Activated CD8-positive, alpha-beta memory T cell treated with anti-CD3 and anti-CD28 coated beads, Interleukin-2, amount 10 ng/mL, durations not matched to agents 7 days and 5 days (primary cell): ENCODE measurements at places on chromosomes 16 and 17. TPM values are rescaled to one million over a fixed set of nuclear protein-coding genes. Genes with fewer than 3 reads are reported as not detected.

GRCh38 chr17:78324391-78325075, 35.3 kb downstream of the SOCS3 start:
- no peak overlapping the region for H3K27ac ChIP-seq
- peaks cover 9% of the 10 kb centered on the region for H3K27me3 ChIP-seq
- no peak for DNase-seq
- no peaks in the 10 kb centered on the region for H3K36me3 ChIP-seq
- H3K4me3 ChIP-seq = no peak overlapping the region
- peaks cover 18% of the 10 kb centered on the region for H3K4me1 ChIP-seq

The KRT28 gene
- not detected for total RNA-seq

The PIRT gene
- not detected for total RNA-seq

DNA sequence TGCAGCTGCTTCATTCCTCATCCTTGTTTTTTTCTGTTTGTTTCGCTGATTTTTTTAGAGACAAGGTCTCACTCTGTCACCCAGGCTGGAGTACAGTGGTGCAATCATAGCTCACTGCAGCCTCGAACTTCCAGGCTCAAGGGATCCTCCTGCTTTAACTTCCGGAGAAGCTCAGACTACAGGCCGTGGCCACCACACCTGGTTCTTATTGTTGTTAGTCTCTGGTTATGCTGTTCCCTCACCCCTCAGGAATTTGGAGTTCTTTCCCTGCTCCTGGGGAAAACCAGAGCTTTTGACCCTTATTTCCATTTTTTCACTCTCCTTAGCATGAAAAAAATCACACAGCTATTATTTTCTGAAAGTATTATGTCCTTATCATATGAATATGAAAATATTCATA, 1.8 kb downstream of the ODF4 start:
- no peak for DNase-seq
- H3K36me3 ChIP-seq = no peaks in the 10 kb centered on the region
- H3K27ac ChIP-seq = no peak overlapping the region
- H3K27me3 ChIP-seq = peaks cover 23% of the 10 kb centered on the region

GRCh38 chr16:11057711-11058345, 113.5 kb downstream of the CLEC16A start:
- H3K4me1 ChIP-seq = peaks cover 70% of the 10 kb centered on the region
- H3K27ac ChIP-seq = no peak overlapping the region
- H3K27me3 ChIP-seq = no peaks in the 10 kb centered on the region
- no peak overlapping the region for H3K4me3 ChIP-seq
- no peak for DNase-seq

The OR2C1 gene
- not detected for total RNA-seq

DNA sequence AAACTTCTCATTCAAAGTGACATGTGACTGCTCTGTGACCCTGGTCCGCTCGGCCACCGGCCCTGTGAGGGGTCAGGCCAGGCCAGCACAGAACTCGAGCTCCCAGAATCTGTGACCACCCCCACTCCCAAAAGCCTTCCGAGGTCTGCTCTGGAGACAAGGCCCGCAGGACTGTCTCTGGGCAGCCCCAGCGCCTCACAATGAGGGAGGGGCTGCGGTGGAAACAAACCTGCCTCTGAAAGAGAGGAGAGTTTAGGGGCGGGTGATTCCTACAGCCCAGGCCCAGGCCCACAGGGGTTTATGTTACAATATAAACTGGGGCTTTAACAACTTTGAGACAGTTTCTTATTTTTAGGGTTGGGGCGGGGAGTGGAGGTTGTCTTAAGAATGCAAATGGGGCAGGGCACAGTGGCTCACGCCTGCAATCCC, 19.9 kb downstream of the IGFBP4 start:
- H3K36me3 ChIP-seq = no peaks in the 10 kb centered on the region
- no peak overlapping the region for H3K27ac ChIP-seq
- H3K4me1 ChIP-seq = no peaks in the 10 kb centered on the region
- DNase-seq = no peak
- H3K4me3 ChIP-seq = no peak overlapping the region

The GPT2 gene
- total RNA-seq = 9.6 TPM

DNA sequence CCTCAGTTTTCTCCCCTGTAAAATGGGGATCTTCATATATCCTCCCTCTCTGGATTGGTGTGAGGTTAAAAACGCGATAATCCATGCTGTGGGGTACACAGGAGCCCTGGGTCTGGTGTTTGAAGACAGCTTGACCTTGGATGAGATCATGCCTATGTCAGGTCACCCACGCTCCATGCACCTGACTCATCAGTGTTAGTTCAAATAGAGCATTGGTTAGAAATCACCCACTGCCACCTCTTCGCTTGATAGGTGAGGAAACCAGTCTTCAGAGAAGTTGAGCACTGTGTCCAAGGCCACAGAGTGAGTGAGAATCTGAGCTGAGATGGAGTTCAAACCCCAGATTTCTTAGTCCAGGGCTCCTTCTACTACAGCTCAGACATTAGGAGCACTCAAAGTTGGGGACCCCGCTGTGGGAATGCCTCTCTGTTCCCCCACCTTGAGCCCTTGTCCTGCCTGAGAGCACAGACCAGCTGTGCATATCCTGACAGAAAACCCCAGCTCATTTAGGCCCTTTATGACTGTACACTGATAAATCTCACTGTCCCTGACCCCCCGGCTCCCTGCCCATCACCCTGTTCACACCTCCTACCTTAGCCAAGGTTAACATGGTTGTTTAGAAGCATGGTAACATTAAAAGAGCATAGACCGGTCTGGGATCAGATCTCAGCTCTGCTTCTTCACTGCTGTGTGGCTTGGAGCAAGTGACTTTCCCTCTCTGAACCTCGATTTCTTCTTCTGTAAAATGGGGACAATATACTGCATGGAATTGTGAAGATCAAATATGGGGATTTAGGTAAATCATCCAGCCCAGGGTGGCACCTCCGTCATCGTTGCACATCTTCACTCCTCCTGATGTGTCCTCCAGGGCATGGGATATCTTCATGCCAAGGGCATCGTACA, 22.4 kb upstream of the LGALS9 start:
- no peak overlapping the region for H3K4me3 ChIP-seq
- H3K27ac ChIP-seq = peak overlapping the region; percentile 28
- peaks cover 17% of the 10 kb centered on the region for H3K4me1 ChIP-seq
- peaks cover 30% of the 10 kb centered on the region for H3K36me3 ChIP-seq

- H3K4me1 ChIP-seq = no peaks in the 10 kb centered on the region
- DNase-seq = no peak
- H3K36me3 ChIP-seq = no peaks in the 10 kb centered on the region
- no peak overlapping the region for H3K27ac ChIP-seq
- no peaks in the 10 kb centered on the region for H3K27me3 ChIP-seq
- no peak overlapping the region for H3K4me3 ChIP-seq
These were observed 520.3 kb upstream of the CDH5 start for GRCh38 chr16:65846210-65846602.

DNA sequence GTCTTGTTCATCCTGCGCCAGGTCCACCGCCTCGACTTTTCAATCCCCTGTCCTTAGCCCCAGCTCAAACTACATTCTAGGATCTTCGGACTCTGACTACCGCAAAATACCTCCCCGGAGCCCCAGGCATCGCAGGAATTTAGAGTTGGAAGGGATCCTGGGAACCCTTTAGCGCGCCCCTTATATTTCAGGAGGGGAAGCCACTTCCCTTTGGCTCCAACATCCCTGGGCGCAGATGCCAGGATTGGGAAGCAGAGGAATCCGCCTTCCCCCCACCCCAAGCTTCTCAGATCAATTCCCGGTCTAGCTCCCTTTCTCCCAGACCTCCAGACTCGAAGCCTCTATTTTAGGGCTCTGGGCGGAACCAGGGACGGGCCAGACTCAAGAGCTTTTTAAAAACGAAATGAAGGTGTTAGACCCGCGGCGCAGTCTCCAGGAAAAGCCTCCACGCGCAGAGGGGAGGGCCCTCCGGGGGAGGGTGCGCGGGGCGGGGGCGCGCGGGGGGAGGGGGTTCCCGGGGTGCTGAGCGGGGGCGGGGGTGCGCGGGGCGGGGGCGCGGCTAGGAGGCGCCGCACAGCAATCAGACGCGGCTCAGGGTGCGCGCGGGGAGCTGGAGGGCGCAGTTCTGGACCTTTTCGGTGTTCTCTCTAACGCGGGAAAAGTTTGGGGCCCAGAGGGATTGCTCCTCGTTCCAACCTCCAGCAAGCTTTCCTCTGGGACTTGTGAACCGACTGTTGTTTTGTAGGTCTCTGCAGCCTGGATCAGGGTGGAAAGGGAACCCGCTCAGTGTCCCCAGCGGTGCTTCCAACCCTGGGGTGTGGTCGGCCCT, 1.6 kb downstream of the AHSP start:
- H3K27me3 ChIP-seq = peaks cover 28% of the 10 kb centered on the region
- H3K27ac ChIP-seq = no peak overlapping the region
- DNase-seq = no peak
- no peaks in the 10 kb centered on the region for H3K4me1 ChIP-seq
- no peak overlapping the region for H3K4me3 ChIP-seq

GRCh38 chr16:84477661-84478060, 26.8 kb downstream of the MEAK7 start:
- peaks cover 49% of the 10 kb centered on the region for H3K36me3 ChIP-seq
- no peak overlapping the region for H3K27ac ChIP-seq
- H3K4me3 ChIP-seq = no peak overlapping the region
- no peaks in the 10 kb centered on the region for H3K4me1 ChIP-seq

GRCh38 chr16:66904846-66905632, 13.6 kb downstream of the CDH16 start:
- no peak for DNase-seq
- peaks cover 4% of the 10 kb centered on the region for H3K4me1 ChIP-seq
- H3K27ac ChIP-seq = no peak overlapping the region
- H3K36me3 ChIP-seq = no peaks in the 10 kb centered on the region
- no peak overlapping the region for H3K4me3 ChIP-seq

The RCVRN gene
- total RNA-seq = not detected

- no peak overlapping the region for H3K27ac ChIP-seq
These were observed 41.8 kb downstream of the TEKT5 start for GRCh38 chr16:10652730-10653590.

DNA sequence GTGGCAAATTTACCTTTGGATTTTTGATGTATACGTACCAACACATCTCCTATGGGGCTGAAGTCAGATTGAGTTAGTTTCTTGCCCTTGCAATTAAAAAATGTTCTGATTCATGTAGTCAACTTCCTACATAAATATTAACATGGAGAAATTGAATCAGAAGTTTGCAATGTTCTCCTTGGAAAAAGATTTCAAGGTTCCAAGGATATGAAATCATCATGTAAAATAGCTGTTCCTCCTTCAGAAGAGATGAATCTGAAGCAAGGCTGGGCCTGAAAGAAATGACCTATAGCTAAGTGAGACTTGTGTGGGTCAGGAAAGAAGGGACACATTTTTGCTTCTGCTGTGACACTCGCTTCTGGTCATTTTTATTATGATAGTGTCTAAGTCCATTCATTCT, 131.7 kb downstream of the RGS9 start:
- H3K27me3 ChIP-seq = peaks cover 13% of the 10 kb centered on the region
- no peak for DNase-seq
- H3K4me1 ChIP-seq = peaks cover 12% of the 10 kb centered on the region

DNA sequence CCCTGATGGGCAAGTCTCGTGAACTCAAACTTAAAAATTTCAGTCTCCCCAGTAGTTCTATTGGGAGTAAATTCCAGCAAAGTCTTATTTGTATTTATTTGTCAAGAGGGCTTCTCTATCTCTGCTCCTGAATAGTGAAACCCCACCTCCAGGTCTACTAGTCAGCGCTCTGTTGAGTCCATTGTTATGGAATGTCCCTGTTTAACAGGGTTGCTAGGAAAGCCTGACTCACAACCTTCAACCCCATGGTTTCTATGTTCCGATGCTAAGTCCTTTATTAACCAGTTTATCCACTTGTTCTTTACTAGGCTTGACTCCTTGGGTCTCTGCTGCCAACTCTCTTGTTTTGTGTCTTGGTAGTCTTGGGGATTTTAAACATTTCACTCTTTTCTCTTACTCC, 250.7 kb upstream of the MYOCD start:
- no peak overlapping the region for H3K27ac ChIP-seq
- H3K27me3 ChIP-seq = no peaks in the 10 kb centered on the region
- no peak overlapping the region for H3K4me3 ChIP-seq
- no peaks in the 10 kb centered on the region for H3K36me3 ChIP-seq

The SULT1A4 gene
- total RNA-seq = 1.4 TPM

DNA sequence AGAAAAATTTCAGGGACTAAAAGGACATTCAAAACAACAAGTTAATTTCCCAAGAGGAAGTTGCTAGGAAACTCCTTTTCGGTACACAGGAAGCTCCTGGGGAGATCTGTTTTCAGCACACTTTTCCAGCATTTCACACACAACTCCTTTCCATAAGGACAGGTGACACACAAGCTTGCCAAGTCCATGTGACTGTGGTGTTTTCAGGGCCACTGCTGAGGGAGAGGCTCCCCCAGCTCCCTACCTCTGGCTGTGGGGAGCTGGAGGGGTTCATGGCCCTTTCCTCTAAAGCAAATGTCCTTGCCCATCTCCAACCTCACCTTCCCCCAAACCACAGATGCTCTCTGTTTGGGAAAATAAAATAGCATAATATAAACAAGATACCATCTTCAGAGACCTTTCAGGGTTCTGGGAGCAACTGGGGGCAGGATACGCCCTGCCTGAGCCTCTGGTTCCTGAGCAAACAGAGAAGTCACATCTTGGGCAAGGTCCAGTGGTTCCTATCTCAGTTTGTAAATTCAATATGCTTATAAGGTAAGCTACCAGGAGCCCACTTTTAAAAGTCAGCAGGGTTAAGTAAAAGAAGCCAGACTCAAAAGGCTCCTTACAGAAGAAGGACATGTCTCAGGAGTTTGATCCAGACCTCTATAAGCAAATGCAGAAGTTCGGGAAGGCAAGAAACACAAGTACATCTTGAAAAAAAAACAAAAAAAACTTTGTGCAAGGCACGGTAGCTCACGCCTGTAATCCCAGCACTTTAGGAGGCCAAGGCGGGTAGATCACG, 3.0 kb downstream of the PDZD9 start:
- peaks cover 9% of the 10 kb centered on the region for H3K4me1 ChIP-seq
- H3K27ac ChIP-seq = no peak overlapping the region
- no peak for DNase-seq
- no peaks in the 10 kb centered on the region for H3K36me3 ChIP-seq
- no peaks in the 10 kb centered on the region for H3K27me3 ChIP-seq

DNA sequence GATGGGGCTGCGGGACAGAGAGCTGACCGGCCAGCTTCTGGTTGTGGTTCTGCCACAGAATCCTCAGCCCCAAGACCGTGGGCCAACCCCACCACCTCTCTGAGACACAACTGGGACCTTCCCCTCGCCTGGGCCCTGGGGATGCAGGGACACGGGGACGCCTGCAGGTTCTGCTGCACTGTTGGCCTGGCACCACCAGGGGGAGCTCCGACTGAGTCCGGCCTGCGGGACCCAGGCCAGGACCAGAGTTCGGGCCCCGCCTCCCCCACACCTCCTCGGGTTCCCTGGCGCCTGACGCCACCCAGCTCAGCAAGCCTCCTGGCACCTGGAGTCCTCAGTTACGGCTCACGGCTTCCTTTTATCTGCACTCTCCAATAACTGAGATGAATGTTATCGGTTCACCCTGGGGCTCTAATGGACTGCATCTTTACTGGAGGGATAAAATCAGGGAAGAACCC, 27.3 kb downstream of the TBC1D16 start:
- no peaks in the 10 kb centered on the region for H3K27me3 ChIP-seq
- peaks cover 1% of the 10 kb centered on the region for H3K4me1 ChIP-seq
- no peak overlapping the region for H3K4me3 ChIP-seq
- H3K36me3 ChIP-seq = no peaks in the 10 kb centered on the region
- H3K27ac ChIP-seq = no peak overlapping the region
- peak; percentile 83 for DNase-seq

The KCNJ18 gene
- total RNA-seq = not detected

- H3K27me3 ChIP-seq = no peaks in the 10 kb centered on the region
- peak overlapping the region; percentile 84 for H3K27ac ChIP-seq
- peak overlapping the region; percentile 40 for H3K4me3 ChIP-seq
These were observed 2.4 kb downstream of the PRPSAP2 start for GRCh38 chr17:18860161-18860972.

GRCh38 chr16:85616607-85617321, 3.6 kb downstream of the GSE1 start:
- H3K4me1 ChIP-seq = peaks cover 27% of the 10 kb centered on the region
- DNase-seq = peak; percentile 75
- H3K27ac ChIP-seq = peak overlapping the region; percentile 75
- peaks cover 3% of the 10 kb centered on the region for H3K36me3 ChIP-seq
- no peaks in the 10 kb centered on the region for H3K27me3 ChIP-seq
